Adrenal gland (tissue), 19 donors: ENCODE measurements at places on chromosomes 1 and 21.

GRCh38 chr1:147769106-147769505 is 8.7 kb upstream of the GJA5 start:
- no peak for DNase-seq

DNA sequence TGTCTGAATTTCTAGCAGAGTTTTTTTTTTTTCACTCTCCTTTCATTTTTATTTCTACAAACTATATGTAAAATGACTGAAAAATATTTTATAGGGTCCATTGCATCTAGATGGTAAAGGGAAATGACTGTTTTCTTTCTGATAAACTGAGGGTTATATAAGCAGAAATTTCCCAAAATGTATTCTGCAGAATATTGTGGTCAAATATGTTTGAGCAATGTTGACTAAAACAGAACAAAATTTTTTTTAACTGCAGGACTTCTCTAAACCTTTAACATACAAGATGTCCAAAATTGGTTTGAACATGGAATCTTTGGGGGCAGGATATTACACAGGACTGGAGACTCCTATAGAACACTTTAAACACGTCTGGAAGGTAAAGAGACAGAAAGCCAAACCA is 190.5 kb downstream of the TOMM20 start:
- DNase-seq, result no peak

GRCh38 chr21:46100426-46100825 is 2.5 kb downstream of the COL6A2 start:
- no peak for DNase-seq

GRCh38 chr1:160548183-160548582 is 25.1 kb upstream of the SLAMF6 start:
- DNase-seq, result no peak

DNA sequence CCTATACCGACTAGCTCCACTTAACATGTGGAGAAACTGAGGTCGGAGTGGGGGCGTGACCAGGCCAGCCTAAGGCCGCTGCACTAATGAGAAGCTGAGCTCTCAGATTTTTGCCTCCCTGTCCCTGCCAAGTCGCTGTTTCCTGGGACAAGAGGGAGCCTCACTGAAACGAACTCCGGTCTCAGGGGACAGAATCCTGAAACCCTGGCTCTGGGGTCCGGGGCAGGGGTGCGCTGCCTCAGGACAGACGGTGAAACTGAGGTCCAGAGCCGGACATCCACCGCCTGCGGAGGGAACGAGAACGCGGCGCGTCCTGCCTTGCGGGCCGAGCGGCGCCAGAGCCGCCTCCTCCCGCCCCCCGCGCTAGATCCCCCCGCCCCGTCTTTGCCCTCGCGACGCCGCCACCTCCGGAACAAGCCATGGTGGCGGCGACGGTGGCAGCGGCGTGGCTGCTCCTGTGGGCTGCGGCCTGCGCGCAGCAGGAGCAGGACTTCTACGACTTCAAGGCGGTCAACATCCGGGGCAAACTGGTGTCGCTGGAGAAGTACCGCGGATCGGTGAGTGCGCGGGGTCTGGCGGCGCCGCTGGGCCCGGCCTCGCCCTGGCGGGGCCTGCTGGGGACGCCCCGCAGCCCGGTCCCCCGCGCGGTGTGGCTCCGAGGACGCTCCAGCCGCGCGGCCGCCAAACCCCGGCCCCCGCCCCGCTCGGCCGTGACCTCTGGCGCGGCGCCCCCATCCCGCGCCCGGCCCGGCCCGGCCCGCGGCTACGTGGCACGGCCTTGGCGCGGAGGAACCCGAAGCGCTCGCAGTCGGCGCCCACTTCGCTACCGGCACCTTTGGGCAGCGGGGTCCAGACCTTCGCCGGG is at the start of gene GPX7:
Gene GPX7, plus strand, starts transcription at position 381 of the 865 bp plus-strand sequence. Its CDS starts 39 bp downstream, at position 420.
- peak; percentile 40 for DNase-seq

- peak; percentile 85 for DNase-seq
Observed at GRCh38 chr1:54121482-54122134, 31.2 kb downstream of the CDCP2 start.

DNA sequence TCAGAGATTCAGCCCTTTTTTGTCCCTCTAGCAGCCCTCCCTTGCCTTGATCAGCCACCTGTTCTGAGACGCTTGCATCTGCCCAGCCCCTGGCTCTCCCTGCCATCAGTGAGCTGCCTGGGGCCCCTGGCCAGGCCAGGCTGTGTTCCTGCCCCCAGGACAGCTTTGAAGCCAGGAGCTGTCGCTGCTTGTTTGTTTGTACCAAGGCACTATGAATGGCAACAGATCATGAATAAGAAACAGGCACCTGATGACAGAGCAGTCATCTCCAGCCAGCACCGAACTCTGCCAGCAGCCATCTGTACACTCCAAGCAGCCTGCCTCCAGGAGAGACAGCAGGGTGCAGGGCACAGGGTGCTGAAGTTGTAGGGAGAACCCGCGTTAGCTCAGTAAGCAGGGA is 8.1 kb upstream of the VWA5B1 start:
- no peak for DNase-seq

DNA sequence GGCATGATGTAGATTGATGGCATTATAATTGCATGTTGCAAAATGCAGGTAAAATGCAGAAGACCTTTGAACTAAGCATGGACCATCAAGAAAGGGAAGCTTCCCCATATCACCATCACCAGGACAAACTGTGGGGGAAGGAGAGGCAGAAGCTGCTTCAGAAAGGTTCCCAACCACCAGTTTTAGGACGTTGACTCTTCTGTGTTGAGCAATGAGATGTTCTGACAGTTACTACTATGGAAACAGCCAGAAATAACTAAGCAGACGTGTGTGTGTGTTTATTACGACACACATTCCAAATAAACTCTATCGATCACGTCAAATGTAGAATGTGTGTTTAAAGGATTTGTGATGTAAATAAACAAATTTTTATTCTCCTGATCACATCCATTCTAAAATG is 110.2 kb upstream of the PLD5 start:
- DNase-seq, result no peak

- no peak for DNase-seq
Observed at GRCh38 chr1:150484861-150485260, 2.4 kb upstream of the TARS2 start.

DNA sequence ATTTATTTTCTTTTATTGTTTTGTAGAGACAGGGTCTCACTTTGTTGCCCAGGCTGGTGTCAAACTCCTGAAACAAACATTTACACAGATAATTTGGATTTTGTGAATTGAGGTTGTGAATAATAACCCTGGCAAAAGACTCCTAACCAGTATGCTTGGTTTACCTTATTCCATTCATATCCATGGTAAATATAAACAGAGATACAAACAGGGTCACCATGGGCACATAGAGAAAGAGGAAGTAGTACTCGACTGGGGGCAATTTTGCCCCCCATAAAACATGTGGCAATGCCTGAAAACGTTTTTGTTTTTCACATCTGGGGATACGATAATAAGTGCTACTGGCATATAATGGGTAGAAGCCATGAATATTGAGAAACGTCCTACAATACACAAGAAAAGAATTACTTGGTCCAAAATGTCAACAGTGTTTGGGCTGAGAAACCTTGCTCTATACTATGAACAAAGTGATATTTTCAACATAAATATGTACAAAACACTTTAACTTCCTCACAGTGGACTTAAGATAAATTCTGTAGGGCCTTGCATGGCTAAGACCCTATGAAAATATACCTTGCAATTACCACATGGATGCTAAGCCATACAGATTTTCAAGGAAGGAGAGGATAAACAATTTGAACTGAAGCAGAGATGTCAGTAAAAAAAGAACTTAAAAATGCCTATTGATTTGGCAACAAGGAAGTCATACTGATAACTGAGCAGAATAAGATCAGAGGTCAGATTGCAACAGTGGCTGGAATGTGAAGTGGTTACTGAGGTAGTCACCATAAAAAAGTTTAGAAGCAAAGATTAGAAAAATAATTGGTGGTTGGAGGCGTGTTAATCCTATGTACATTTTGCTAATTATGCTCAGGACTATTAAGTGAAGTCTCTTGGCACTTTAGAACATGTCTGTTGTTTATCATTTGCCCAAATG is 27.4 kb upstream of the ASPM start:
- peak; percentile 53 for DNase-seq

DNA sequence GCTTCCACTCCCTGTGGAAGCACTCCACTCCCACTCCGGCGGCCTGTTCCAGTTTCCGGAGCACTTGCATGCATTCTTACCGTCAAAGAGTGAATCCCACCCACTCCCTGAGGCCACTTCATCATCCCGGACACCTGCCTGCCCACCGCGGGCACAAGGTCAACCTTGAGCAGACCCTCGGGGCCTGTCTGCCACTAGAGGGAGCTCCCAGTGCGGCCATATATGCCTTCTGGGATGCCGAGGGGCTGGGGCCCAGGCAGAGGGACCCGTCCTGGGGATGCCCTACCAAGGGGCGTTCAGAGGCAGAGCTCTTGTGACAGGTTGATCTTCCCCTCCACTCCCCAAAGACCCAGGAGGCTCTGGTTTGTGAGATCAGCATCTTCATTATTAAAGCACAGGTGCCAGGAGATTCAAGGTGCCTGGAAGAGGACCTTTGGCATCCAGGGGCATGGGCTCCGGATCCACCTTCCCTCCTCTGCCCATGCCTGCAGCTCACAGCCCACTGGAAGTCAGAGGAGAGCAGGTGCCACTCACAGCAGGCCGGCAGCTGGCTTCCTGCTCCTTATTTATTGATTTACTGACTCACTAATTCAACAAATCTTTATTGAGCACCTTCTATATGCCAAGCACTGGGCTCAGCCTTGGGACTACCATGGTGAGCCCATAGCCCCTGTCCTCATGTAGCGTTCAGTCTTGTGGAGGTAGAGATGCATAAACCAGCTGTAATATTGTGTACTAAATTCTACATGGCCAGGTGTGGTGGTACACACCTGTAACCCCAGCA is 47.3 kb downstream of the UBIAD1 start:
- peak; percentile 23 for DNase-seq

GRCh38 chr1:32701951-32702598 is 495 bp downstream of the SYNC start:
- DNase-seq, result no peak

DNA sequence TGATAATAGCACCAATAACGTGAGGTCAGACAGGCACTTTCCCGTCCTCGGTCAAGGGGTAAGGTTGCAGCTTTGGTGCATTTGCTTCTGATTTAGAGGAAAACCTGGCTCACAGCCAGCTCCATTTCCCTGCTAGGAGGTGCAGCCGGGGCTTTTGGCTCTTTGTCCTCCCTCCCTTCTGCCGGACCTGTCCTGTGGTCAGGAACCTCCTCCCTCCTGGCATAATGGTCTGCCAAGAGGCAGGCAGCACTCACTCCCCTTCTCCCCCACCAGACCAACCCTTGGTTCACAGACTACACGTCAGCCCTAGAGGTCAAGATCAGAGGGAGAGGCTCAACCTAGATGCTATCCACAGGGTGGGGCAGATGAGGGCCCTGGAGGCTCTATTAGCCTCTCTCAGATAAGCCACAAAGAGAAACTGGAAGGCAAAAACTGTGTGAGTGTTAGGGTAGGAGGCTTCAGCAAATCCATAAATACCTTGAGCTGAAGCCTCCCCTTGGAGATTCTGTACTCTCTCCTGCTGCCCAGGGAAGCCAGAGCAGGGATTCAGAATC is 64.8 kb downstream of the PLXNA2 start:
- DNase-seq, result peak; percentile 15

GRCh38 chr1:6082430-6082971 is 36.8 kb downstream of the KCNAB2 start:
- DNase-seq, result no peak
